Activated CD8-positive, alpha-beta memory T cell treated with anti-CD3 and anti-CD28 coated beads, Interleukin-2, amount 10 ng/mL, durations not matched to agents 7 days and 5 days (primary cell): ENCODE measurements at places on chromosomes 2 and 18. TPM values are rescaled to one million over a fixed set of nuclear protein-coding genes. Genes with fewer than 3 reads are reported as not detected.

GRCh38 chr18:3594760-3595368 is 144.9 kb downstream of the TGIF1 start:
- peak; percentile 54 for DNase-seq

- DNase-seq: no peak
These were observed 128.8 kb upstream of the TRIB2 start for GRCh38 chr2:12587729-12588522.

- no peak for DNase-seq
These were observed 13.5 kb downstream of the ANKRD12 start for GRCh38 chr18:9150121-9150520.

DNA sequence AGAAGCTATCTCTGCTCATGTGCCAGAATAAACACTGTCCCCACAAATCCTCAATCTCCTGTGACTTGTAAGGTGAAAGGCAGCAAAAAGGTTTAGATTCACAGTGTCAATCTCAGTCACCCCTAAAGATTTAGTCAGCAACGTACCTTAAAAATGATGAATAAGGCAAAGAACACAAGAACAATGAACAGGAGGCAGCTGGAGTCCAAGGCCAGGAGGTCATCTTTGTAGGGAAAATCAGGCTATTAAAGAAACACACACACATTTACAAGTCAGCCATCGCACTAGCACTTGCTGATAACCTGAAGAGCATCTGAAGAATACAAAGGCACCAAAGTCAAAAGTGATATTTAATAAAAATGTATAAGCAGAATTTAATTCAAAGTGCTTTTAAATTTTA is 16.6 kb downstream of the LAPTM4A start:
- no peak for DNase-seq

DNA sequence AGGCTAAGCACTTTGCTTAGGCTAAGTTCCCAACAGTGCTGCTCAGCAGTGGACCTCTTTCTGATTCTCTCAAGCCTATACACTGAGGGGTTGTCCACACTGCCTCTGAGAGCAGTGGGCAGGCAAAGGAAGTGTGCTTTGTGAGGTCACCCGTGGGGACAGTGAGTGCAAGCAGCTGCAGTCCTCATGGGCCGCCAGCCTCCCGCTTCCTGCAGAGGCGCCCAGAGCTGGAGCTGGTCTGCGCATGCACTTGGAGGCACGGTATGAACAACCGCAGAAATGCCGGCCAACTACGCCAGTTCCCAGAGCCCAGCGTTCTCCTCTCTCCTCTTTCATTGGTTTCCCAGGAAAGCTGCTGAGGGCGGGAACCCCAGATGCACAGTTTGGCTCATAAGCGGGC is 149.5 kb upstream of the DLX2 start:
- DNase-seq: no peak

ZBTB7C gene
- 0.09 TPM for total RNA-seq

- peak; percentile 91 for DNase-seq
These were observed 36.9 kb upstream of the SLC14A1 start for GRCh38 chr18:45686891-45687611.

- no peak for DNase-seq
These were observed 268.2 kb downstream of the NRXN1 start for GRCh38 chr2:50763776-50764175.

DNA sequence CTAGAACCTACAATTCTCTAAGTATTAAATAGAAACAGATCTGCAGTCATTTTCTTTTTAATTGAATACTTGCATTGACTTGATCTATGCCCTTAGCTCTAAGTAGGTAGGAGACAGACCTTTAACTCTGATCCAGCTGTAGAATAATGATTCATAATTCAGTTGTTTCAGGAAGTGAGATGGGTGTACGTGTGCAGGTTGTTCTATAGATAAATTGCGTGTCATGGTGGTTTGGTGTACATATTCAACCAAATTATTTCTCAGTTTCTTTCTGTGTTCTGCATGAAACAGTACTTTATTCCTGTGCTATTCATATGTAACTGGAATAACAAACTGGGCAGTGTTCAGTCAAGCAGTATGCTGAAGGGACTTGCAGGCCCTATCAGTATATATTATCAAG is 34.3 kb upstream of the CD226 start:
- no peak for DNase-seq

DNA sequence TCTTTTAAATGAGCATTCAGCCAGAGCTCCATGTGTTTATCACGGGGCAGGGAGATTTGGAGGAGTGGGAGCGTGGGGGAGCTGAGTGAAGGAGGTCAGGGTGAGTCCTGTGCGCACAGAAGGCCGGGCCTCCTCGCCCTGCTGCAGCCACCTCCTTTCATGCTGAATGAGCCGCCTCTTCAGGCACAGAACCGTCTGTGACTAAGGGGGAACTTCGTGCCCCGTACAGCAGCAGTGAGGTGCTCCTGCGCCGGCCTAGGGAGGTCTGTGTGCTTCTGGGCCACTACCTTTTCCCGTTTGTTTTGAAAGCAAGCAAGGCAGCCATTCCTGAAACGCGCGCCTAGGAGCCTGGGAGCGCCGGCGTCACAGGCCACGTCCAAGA is 27.1 kb upstream of the ZNF516 start:
- no peak for DNase-seq

REG1B gene
- not detected for total RNA-seq

DNA sequence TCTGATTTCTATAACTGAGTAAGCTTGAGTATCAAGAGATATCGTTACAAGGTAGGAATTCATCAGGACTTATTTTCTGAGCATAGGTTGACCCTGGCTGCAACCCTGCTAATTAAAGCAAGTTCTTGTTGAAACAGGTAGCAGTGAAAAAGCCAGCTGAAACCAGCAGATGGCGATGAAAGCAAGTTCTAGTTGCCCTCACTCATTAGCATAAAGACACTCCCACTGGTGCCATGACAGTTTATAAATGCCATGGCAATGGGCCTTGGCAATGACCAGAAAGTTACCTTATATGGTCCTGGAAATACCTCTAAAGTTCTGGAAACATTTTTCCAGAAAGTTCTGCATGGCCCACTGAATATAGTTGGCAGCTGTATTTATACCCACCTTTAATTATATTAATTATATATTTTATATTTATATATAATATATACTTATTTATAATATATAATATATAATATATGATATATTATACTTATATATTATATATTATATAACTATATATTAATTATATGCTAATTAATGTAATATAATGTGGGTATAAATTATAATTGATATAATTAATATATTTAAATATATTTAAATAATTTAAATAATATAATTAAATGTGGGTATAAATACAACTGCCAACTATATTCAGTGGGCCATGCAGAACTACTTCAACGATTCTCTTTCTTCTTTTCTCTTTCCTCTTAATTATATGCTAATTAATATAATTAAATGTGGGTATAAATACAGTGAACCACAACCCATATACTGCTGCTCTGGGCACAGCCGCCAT is 188.0 kb downstream of the CDH7 start:
- DNase-seq: no peak

GRCh38 chr2:236971919-236972381 is 113.7 kb upstream of the COPS8 start:
- DNase-seq: peak; percentile 26

GRCh38 chr2:33746208-33746800 is 147.2 kb upstream of the FAM98A start:
- no peak for DNase-seq

DNA sequence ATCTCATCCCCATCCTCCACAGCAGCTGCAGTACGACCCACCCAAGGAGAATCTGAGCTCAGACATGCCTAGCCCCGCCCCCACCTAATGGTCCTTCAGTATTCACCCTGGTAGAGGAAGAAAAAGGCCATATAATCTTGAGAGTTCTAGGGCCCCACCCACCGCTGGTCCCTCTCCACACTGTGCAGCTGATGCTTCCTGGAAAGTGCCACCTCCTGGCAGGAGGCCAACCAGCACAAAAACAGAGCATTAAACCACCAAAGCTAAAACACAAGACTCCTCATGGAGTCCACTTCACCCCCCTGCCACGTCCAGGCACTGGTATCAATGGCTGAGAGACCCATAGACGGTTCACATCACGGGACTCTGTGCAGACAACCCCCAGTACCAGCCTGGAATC is 40.7 kb downstream of the MC4R start:
- no peak for DNase-seq

DNA sequence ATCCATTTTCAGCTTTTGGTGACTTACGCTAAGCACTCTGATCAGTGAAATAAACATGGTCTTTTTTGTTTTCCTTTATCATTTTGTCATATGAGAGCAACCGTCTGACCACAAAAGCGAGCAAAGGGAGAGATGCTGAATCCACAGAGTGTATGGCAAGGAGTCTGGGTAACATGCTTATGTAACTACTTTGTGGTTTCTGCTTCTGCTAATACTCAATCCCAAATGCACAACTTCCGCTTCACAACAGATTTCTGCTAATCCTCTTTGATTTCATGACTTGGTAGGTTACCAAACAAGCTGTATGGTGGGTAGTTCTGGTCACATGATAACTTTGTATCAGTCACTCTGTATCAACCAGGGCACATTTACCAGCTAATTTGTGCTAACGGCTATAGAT is 908.4 kb upstream of the CRIM1 start:
- DNase-seq: no peak

DNA sequence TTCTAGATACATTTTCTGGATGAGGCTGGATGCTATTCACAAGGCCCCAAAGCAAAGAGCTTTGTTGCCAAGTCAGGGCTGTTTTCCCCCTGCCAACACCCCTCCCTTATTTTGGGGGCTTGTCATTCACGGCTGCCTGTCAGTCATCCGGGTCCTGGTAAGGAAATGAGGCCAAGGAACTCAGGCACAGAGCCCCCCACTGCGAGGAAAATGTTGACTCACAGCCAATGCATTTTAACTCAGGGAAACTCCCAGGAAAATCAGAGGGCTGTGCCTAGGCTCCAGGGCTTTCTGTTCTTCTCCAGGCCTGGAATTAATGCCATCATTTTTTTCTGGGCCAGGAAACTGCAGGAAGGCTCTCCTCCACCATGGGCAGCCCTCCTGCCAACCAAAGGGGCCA is 241.1 kb downstream of the SMAD2 start:
- DNase-seq: no peak

FSHR gene
- not detected for total RNA-seq

- no peak for DNase-seq
These were observed 31.5 kb downstream of the BABAM2 start for GRCh38 chr2:27921880-27922547.

PPP1R7 gene
- 86.4 TPM for total RNA-seq

GRCh38 chr2:108916796-108917421 is 72.1 kb downstream of the EDAR start:
- DNase-seq: no peak

GRCh38 chr2:181973171-181973783 is 12.4 kb upstream of the PPP1R1C start:
- no peak for DNase-seq

DNA sequence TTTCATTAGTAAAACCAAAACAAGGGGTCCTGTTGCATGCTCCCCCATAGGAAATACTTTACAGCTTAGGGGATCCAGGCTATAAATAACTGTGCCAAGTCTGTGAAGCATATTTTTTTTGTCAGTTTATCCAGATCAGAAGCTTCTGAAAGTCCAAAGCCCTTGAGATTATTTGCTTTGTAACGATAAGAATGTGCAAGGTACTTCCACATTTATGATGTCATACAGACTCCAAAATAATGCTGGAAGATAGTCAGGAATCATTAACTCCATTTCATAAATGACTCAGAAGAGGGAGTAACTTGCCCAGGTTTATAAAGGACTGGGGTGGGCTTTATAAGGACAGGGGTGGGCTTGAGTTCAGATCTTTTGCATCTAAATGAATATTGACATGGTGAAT is 29.3 kb downstream of the RDH14 start:
- DNase-seq: no peak

TRABD2A gene
- total RNA-seq: 30.2 TPM

DNA sequence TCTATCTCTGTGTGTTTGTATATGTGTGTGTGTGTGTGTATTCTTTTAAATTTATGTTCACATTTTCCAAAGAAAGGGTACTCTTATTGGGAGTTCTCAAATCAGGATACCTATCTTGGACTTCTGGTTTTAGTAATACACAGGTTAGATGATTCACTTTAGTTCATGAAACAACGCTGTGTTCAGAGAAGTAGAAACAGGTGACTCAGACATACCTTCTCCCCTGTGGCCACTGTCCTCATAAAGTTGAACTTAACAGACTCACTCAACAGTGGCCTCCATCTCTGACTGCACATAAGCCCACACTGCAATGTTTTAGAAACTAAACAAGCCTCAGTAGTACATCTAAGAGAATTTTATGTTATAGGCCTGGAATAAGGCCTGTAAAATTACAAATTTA is 566.6 kb upstream of the VRK2 start:
- DNase-seq: no peak

DNA sequence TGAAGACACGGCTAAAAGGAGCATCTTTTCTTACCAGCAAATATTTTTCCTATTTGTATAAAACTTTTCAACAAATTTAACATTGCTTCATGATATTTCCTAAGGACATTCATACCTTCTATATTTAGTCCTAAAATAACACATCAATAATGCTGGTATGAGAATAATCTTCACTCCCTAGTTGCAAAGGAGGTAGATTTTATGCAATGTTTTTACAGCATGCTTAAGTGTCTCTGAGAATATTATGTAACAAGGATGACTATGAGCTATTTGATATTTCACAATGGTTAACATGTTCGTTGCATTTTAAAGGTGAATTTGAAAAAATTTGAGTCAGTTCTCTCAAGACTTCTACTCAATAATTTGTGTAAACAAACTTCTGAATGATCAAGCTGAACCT is 506.7 kb downstream of the NUP35 start:
- DNase-seq: no peak

DNA sequence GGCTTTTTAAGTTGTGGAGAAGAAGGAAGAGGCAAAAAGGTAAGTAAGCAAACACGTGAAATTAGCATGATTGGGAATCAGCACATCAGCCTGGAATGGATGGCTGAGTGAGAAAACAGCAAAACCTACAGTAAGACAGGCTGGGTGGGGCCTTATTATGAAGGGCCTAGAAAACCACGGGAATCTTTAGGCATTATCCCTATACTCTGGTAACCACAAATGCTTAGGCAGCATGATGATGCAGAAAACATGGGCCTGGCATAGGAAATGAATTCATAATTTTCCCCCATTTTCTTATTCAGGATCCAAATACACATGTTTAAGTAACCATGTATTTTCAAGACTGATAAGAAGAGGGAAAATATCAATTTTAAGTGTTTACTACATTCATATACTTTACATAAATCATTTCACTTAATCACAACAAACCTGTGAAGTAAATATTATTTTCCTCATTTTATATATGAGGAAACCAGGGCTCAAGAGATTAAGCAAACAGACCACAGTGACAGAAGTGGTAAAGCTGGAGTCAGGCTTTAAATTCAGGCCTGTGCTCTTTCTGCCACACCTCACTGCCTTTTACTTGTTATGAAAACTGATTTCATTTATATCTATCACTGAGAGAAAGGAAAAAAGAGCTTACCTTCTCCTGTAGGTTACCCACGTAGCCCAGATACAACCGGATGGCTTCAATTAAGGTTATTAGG is 4.0 kb downstream of the TMEM17 start:
- no peak for DNase-seq

- DNase-seq: no peak
These were observed 38.8 kb upstream of the CCBE1 start for GRCh38 chr18:59736061-59736460.
